ENCODE measurements at places on chromosomes 11 and 22.

DNA sequence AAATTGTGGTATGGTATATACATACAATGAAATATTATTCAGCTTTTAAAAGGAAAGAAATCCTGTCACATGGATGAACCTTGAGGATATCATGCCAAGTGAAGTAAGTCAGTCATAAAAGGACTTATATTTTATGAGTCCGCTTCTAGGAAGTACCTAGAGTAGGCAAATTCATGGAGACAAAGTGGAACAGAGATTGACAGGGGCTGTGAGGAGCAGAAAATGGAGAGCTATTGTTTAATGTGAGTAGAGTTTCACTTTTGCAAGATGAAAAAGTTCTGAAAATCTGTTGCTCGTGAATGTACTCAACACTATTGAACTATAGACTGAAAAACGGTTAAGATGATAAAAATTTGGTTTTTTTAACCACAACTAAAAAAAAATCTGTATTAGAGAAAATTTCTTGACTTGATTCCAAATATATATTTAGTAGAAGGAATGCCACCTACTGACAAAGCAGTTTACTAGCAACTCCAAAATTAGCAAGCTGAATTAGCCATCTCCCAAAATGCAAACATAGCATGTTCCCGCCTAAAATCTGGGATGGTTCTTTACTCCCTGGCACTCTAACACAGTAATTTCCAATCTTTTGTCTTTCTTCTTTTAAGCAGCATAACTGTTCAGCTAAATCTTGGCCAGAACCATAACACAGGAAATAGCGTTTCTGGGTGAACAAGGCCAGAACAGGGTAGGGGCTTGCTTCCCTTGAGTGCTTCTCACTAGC, 1.5 kb downstream of the UFD1 start:
- no peak for DNase-seq

- DNase-seq, result no peak
Measured at GRCh38 chr11:69972351-69972802, 105.7 kb upstream of the ANO1 start.

GRCh38 chr11:123799438-123799837, 6.7 kb downstream of the OR6M1 start:
- no peak for DNase-seq

DNA sequence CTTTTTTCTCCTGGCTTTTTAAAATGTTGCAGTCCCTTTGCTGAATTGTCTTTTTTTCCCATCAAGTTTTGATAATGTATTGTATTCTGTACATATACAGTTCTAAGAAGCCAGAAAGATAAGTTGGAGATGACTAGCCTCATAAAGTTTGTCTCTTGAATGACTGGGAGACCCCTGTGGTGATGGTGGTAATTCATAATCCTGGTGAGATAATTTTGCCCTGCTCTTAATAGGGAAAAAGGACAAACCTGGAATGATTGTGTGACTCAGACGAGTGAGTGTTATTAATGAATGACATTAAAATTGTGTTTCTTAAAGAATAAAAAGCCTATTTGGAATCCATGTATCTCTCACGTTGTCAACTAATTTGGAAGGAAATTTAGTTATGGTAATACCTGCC, 1.2 kb downstream of the HIKESHI start:
- no peak for DNase-seq

GRCh38 chr11:12274558-12275197, 102.7 kb upstream of the PARVA start:
- no peak for DNase-seq

DNA sequence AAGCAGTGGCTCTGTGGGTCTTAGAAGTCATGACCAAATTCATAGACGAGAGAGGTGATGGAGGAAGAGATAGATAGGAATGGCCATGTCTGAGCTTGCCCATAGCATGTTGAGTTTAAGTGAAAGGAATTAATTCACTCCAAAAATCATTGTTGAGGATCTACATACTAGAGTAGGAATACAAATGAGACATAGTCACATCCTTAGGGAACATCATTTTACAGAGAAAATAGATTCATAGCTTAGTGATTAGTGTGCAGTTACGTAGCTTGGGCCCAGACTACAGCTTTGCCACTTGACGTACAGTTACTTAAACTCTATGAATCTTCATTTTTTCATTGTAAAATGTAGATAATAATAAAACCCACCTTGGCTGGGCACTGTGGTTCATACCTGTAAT, 21.4 kb upstream of the BMAL1 start:
- DNase-seq, result no peak

- no peak for DNase-seq
Measured at GRCh38 chr11:134667505-134667904, 255.5 kb upstream of the B3GAT1 start.

DNA sequence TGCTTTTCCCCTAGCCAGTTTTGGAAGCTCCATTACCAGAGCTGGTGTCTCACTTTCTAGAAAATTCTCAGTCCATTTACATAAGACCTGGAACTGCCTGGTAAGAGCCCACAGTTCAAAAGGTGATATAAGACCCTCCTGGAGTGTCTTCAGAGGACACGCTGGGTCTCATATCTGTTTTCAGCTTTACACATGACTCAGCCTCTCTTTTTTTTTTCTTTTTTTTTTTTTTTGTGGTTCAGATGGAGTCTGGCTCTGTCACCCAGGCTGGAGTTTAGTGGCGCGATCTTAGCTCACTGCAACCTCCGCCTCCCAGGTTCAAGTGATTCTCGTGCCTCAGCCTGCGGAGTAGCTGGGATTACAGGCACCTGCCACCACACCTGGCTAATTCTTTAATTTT, 30.7 kb downstream of the WEE1 start:
- DNase-seq, result no peak
